Stimulated activated CD4-positive, alpha-beta T cell treated with anti-CD3 and anti-CD28 coated beads, TNF-alpha, amount 100 ng/mL, for 1 hour (primary cell): ENCODE measurements at places on chromosomes 12 and 14.

- DNase-seq: no peak
Observed at GRCh38 chr12:18222699-18223098, 38.6 kb upstream of the PIK3C2G start.

GRCh38 chr12:20627001-20627588, 68.0 kb upstream of the SLCO1C1 start:
- no peak for DNase-seq

DNA sequence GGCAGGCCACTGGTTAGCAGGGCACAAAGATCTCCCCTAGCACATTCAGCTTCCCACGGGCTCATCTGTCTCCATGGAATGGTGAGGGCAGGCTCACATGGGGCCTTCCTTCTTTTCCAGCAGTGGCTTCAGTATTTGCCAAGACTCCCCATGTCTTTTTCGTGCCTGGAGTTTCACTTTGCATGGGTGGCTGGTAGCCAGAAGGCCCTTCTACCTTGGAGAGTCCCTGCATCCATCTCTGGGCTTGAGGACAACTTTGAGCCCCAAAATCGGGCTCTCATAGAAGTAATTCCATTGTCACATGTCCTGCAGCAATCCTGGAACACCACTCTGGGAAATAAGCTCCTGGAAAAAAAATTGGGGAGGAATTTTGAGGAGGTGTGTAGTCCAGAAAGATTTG, 42.1 kb downstream of the NFKBIA start:
- no peak for DNase-seq

DNA sequence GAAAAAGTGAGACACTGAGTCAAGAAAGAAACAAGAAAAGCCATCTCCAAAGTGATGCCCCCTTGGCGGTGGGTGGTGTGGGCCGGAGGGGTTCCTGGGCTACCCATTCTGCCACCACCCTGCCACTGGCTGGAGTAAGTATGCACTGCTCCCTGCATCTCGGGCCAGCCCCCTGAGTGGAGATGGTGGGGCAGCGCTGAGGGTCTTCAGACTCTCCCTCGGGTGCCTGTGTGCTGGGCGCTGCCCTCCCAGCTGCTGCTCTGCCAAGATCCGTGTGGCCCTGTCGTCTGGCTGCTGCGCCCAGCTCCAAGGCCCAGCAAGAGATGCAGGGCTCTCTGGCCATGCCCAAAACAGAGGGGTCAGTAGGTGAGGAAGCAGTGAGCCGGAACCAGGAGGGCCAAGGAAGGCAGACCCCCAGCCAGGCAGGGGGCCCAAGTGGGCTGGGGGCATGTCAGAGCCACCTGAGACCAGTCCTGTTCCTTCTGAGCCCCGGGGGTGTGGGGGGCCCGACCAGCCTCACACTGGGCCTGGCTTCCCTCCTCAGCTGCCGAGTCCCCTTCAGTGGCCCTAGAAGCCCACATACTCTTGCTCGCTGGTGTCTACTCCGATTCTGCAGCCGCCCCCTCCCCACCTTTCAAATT, 5.2 kb downstream of the GPR132 start:
- no peak for DNase-seq

GRCh38 chr12:11540615-11541310, 108.7 kb upstream of the ETV6 start:
- DNase-seq: no peak

DNA sequence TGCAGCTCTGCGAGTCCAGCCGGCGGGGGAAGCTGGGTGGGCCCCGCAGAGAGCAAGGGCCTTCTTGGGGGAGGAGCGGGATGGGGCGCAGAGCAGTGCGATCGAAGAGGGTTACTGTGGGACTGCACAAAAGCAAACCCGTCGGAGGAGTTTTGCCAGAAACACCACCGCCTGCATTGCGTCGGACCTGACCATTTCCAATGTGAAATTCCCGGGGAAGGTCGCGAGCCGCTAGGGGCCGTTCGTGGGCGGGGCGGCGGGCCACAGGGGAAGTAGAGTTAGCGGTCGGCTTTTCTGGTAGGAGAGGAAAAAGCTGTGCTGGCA, 333 bp upstream of the KCNA1 start:
- DNase-seq: no peak

DNA sequence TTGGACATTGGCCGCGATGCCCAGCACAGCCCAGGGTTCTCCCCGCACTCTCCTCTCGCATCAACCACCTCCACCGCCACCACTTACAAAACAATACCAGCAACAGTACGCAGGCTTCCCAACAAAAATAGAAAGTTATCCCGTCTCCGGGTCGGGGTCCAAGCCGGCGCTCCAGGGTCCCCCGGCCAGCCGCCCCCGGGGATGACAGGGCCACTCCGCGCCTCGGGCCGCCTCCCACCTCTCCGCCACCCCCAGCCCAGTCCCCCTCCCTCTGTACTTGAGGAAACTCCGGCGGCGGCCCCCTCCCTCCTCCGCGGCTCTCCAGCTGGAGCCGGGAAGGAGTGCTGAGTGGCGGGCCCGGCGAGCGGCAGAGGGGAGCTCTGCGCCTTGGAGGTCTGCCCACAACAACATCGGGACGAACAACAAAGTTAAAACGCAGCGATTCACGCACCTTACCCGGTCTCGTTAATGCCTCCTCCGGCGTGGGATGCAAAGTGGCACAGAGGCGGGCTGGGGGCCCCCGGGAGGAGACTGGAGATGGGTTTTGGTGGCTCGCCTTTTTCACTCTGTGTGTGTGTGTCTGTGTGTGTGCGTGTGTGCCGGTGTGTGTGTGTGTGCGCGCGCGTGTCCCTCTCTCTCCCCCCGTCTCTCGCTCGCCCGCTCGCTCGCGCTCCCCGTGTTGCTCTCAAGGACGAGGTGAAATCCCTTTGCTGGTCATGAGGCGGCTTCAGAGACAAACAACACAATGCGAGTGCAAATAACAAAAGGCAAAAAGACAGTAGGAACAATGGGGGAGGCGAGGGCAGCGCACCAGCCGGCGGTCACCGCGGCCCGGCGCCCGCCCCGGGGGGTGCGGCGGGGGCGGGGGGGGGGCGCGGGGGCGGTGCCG, 386.8 kb downstream of the BCAT1 start:
- no peak for DNase-seq

GRCh38 chr14:33280646-33281045, 342.0 kb downstream of the NPAS3 start:
- no peak for DNase-seq

DNA sequence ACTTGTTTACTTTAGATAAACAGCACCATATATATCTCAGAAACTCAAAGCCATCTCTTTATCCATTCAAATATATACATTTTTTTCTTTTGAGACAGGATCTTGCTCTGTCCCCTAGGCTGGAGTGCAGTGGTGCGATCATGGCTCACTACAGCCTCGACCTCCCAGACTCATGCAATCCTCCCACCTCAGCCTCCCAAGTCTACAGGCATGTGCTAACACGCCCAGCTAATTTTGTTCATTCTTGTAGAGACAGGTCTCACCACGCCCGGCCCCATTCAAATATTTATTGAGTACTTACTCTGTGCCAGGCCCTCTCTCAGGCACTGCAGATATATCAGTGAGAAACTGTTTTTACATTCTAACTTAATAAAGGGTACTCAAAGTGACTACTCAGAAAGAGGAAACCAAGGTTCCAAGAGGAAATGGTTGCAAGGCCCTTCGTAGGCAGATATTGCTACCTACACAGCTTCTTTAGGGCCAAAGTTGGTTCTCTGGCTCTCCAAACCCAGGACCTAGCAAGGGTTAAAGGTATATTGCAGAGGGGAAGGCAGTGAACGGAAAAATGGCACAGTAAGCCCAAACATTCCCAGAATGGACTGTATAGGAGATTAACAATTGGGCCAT, 2.9 kb downstream of the ATXN3 start:
- no peak for DNase-seq

DNA sequence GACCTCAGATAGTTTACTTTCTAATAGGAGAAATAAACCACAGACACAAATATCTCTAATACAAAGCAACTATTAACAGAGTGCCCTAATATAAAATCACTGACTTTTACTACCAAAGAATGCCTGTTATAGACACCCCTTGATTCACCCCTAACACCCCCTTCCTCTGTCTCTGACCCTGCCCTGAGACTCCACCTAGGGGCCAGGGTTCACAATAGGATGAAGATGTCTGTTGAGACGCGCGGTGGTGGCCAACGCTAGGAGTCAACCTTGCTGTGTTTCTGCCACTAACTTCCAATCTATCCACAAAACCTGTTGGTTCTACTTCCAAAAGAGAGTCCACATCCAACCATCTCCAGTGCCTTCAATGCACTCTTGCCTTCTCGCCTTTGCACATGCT, 10.9 kb upstream of the TC2N start:
- DNase-seq: no peak

DNA sequence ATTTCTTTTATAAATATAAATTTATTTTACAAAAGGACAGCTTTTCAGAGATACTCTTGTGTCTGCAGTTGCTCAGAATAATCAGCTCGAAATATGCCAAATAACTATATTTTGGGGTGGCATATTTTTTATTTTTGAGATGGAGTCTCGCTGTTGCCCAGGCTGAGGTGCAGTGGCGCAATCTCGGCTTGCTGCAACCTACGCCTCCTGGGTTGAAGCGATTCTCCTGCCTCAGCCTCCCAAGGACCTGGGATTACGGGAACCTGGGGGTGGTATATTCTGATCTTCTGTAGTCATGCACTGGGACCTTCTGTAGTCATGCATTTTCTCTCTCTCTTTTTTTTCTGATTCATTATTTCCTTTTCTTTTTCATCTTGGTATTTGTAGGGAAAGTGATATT, 135.0 kb upstream of the AMIGO2 start:
- DNase-seq: no peak

DNA sequence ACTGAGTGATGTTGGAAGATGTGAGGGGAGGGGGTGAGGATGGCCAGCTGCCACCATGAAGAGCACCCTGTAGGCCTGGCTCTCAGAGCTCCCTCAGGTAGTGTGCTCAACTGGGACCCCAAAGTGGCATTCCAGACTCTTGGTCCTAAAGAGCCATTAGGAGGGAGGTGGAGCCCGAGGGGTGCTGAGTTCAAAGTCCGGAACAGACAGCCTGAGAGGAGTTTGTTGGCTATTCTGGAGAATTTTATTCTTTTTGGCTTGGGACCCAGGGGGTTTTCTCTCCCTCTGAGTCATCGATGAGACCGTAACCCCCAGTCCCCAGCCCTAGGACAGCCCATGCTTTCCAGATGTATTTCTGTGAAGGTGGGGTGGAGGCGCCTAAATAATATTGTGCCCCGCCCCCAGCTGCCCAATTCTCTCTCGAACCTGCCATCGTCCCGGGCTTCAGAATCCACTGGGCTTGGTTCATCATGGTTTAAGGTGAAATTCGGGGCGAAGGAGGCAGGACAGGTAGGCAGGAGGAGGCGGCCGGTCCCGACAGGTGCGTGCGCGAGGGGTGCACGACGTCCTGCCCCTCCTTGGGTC, 690 bp upstream of the RBP5 start:
- no peak for DNase-seq

- DNase-seq: no peak
Observed at GRCh38 chr12:19683178-19683927, 244.1 kb downstream of the AEBP2 start.

GRCh38 chr12:130975116-130975515, 21.4 kb downstream of the ADGRD1 start:
- DNase-seq: no peak

- no peak for DNase-seq
Observed at GRCh38 chr12:39990122-39991101, 115.5 kb downstream of the SLC2A13 start.

DNA sequence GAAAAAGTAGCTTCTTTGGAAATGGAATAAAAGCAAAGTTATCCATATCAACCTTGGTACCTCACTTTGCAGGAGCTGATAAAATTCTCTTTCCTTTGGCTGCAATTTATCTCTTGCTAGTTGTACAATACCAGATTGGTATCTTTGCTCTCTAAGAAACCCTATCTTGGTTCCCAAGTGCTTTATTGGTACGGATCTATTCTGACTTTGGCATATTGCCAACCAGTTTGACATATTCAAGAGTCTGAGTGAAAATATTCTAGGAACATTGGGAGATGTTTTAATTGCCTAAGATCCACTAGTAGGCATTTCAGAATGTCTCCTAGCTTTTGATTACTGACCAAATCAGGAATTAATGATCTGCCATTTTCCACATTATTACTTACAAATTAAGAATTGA, 167.2 kb upstream of the ATP2B1 start:
- no peak for DNase-seq

DNA sequence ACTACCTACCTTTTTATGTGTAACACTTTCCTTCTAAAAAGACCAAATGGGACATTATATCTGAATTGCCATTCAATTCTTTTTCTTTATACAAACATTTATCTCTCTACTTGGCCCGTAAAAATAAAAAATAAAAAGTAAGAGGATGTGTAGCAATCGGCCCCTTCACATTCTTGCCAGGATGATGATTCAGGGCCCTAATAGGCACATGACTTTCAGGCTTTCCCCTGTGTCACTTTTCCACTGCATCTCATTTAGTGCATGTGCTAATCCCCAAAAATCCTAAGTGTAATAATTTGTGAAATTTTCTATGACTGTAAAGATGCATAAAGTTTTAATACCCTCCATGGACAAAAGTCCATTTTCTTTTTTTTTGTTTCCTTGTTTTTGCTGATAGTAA, 23.0 kb upstream of the ATP2B1 start:
- DNase-seq: no peak

DNA sequence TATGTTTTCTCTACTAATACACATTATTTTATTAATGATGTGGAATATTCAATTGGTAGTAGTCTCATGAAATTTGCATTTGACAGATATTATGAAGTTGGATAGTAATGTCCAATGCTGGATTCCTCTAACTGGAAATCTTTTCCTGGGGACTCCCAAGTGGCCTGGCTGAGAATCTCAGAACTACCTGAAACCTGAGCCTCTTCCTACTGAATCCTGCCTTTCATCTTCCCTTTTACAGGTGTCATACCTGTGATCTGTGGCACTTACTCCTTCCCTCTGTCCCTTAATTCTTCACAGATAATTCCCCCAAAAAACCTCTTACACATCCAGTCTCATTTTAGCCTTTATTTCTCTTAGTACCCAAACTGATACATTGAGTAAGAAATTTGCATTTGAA, 89.7 kb upstream of the MYF6 start:
- DNase-seq: no peak

DNA sequence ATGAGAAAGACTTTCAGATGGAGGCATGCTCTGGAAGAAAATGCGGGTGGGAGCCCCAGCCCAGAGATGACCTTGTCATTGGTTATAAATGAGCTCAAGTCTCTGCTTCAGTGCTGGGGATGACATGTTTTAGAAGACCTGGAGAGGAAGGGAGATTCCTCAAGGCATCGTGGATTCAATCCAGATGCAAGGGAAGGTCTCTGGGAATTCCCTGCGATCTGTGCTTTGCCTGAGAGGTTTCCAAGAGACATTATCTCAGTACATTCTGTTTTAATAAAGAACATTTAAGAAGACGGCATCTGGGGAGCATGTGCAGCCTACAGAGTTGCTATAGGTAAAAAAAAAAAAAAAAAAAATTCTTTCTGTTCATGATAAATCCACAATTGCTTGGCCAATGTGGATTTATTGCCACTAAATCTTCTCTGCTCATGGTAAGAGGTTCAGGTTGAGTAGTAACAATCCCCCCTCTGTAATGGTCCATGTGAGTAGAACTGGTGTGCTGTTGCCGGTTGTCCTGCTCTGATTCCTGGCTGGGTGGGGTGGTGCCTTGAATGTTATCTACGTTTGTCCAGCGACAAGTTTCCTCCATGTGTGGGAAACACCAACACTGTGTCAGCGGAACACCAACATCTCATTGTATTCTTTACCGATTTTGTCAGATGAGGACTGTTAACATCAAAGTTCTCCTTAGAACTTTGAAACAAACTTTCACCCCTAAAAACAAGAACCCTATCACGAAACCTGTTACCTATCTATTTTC, 230.0 kb downstream of the MSRB3 start:
- no peak for DNase-seq
